Activated naive CD8-positive, alpha-beta T cell treated with anti-CD3 and anti-CD28 coated beads, Interleukin-2, amount 50 U/mL, for 16 hours (primary cell): ENCODE measurements at places on chromosomes 7 and 10.

- no peak for DNase-seq
Measured at GRCh38 chr10:33279276-33279675, 55.2 kb downstream of the NRP1 start.

DNA sequence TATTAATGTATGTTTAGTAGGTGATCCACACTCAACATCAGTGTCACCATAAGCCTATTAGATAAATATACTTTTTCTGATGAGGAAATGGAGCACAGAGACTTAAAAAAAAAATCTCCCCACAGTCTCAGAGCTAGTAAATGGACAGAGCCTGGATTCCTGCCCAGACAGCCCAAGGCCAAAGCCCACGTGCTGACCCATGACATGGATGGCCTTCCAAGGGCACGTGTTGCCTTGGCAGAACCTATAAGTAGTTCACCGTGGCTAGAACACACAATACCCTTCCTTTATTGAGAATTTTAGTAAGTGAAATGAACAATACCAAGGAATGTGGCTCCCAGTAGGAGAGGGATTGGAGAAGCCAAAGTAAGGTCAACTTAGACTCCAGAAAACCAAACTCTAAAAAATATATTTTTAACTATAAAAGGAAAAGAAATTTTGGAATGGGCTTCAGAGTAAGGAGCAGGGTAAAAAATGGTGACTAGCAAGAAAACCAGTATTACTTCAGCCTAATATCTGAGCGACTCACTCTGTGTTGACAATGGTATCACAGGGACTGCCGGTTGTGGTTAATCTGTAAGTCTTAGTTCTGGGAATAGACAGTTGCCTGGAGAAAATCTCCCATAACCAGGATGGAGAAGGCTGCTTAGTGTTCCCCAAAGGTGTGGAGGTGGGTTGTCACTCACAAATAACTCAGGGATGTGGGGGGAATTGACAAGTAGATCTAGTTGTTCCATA, 223.0 kb downstream of the SORCS1 start:
- DNase-seq: no peak

- DNase-seq: no peak
Measured at GRCh38 chr10:50740293-50740648, 535 bp downstream of the ASAH2B start.

GRCh38 chr10:69497611-69498390, 46.5 kb downstream of the TSPAN15 start:
- no peak for DNase-seq

DNA sequence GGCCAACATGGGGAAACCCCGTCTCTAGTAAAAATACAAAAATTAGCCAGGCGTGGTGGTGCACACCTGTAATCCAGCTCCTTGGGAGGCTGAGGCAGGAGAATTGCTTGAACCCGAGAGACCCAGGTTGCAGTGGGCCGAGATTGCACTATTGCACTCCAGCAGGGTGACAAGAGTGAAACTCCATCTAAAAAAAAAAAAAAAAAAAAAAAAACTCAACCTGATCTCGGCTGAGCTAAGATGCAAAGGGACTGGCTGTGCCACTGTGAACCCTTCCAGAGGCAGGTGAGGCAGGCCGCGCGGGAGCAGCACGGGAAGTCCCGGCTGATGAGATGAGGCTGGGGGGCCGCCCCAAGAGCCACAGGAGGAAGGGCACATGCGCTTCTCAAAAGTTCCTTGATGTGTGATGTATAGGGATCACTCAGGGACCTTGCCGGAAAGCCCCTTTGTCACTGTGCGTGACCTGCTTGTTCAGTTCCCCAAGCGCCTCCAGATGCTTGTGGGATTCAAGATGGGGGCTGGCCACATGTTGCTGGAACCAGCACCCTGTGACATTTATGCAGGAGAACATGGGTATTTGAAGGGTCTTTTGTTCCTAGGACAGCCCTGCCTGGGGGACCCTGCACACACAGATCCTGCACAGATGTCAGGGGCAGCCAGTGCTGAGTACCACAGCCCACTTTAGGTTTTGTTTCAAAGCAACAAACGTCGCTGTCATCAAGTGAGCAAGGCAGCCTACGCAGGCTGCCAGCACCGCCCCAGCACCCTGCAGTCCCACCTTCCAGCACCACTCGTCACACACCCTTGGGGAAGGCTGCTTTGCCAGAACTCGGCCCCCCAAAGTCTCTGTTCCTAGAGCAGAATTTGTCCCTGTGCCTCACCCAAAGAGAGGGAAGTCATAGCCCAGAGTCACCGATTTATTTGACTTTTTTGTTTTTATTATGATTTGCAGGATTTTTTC, 74.8 kb upstream of the SH2B2 start:
- DNase-seq: no peak

- DNase-seq: no peak
Measured at GRCh38 chr10:11898372-11899066, 75.4 kb downstream of the PROSER2 start.

DNA sequence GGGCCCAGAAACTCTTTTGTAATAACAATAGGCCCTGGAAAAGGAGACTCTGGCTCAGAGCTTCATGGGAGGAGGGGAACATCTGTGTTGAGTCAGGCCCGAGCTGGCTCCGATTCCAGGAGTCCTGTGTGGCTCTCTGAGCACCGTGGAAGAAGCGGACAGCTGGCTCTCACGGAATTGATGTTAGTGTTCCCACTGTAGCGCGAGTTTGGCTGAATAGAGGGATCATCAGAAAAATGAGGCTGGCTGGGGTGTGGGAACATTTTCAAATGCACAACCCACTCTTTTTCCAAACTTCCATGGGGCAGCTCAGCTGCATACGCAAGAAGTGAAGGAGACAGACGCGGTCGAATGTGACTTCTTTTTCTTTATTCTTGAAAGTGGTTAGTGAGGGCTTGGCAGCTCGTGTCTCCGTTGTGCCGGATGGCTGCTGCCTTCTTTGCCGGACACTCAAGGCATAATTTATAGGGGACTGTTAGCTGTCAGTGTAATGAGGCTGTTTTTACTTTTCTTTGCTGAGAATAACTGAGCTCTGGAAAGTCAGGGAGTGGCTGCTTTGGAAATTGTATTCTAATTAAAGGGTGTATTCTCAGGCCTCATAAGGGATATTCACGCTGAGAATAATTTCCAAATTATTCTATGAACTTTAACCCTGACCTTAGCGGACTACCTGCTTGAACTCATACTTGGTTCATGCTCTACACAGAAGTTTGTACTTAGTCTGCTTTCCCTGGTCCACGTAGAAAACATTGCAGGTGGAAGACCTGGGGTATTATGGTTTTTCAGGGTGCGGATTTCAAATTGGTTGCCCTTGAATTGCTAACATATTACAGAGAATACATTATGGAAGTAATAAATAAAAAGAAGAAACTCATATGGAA, 23.1 kb downstream of the MDFIC start:
- no peak for DNase-seq
